Esophagus squamous epithelium (tissue), 5 donors: ENCODE measurements at places on chromosomes 1 and 21.

GRCh38 chr1:227225715-227226346 is 92.5 kb downstream of the CDC42BPA start:
- no peak for DNase-seq

- DNase-seq = no peak
These were observed 43.4 kb downstream of the IGSF5 start for GRCh38 chr21:39788383-39788782.

GRCh38 chr1:183893561-183894289 is 88.8 kb downstream of the RGL1 start:
- no peak for DNase-seq

DNA sequence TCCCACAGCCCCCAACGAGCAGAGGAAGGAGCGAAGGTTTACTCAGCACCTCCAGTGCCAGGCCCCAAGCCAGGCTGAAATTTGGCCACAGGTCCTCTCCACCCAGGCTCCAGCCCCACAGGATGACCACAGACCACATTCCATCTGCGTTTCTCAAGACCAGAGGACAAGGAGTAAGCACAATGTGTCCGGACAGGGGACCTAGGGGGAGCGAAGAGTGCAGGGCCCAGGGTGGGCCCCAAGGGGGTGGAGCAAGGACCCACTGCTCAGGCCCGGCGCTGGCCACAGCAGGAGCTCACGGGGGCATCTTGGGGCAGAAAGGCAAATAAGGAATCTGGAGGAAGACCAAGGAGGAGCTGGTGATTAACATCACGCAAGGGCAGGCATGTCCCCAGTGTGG is 100.5 kb downstream of the NPHP4 start:
- no peak for DNase-seq

DNA sequence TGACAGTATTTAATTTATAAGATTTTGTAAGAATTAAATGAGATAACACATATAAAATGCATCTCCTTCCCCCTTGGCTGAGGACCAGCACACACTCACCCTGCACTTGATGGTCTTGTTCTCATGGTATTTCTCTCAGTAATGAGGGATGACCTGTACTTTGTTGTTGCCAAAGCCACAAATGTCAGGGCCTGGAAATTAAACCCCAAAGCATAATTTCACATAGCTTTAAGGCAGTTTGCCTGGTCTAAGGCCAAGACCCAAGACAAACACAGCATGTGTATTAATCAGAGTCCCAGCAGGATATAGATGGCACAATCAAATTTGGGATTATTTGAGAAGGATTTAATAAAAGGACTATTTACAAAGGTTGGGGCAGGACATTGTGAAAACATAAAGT is 48.6 kb upstream of the EPS15 start:
- DNase-seq = no peak

- no peak for DNase-seq
These were observed 112.5 kb upstream of the GFI1 start for GRCh38 chr1:92599184-92599583.

DNA sequence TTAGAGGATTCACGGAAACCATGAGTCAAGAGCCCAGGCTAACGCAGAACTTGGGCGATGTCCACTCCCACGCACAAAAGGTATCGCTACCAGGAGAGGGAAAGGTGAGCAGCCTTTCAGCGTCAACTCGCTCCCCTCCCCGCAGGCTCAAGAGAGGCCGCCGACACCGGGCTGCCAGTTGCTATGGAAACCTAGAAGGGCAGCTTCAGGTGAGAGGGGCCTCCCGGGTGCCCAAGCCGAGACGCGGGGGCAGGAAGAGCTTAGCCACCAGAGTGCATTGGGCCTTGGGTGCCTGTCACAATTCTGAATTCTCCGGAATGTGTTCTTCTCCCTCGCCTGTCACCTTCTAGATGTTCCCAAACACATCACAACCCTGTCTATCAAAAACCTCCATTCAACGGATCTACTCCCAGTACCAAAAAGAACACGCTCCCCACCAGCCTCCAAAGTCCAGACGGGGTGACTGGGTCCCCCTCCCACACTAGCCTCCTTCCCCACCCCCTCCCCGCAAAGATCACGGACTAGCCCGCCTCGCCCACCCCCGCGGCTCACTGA is 694 bp downstream of the MEAF6 start:
- no peak for DNase-seq

DNA sequence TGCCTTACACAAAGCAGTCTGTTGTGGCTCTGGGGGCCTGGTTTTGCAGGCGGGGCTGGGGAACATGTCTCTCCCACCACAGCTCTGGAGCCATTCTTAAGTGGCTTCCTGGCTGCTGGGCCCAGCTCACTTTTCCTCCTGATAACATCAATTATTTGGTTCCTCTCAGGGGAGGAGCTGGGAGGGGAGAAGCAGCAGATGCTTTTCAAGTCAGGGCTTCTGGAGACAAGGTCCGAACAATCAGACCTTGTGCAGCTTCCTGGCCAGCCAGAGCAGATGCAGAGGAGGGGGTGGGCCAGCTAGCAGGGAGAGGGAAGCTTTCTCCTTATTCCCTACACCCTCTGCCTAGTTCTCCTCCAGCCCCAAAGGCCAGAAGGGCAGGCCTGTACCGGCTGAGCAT is 3.7 kb upstream of the PAQR6 start:
- no peak for DNase-seq

GRCh38 chr1:23537296-23537973 is 6.4 kb upstream of the E2F2 start:
- no peak for DNase-seq

DNA sequence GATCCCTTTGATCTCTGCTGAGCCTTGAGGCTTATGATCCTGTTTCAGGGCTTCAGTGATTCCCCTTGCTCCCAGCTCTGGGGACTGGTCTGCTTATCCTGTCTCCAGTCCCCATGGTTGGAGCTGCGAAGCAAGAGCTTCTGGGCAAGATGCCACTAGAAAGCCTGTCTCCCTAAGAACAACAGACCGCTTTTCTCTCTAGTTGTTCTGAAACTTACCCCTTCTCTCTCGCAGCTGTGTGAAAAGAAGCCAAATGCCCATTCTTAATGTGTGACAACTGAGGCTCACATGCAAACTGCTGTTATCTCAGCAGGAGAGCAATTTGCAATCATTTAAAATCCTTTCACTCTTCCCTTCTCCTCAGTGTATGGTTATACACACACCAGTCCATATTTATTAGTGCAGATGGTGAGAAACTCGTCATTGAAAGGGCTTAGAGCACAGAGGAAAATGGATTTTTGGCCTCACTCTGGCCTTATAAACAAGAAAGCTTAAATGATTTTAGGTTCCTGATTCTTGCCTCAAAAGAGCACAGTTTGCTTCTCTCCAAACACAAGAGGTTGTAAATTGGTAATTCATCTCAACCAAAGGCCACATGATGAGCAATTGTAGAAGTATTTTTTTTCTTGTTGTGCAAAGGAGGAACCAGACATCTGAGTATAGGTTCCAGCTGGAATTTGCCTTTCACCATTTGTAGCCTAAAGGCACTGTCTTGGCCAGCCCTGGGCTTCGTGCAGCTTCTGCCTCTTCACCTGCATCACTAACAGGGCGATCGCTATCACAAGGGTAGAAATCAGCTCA is 179.2 kb upstream of the LMO4 start:
- no peak for DNase-seq

GRCh38 chr21:36547464-36547863 is 67.5 kb upstream of the CLDN14 start:
- no peak for DNase-seq

DNA sequence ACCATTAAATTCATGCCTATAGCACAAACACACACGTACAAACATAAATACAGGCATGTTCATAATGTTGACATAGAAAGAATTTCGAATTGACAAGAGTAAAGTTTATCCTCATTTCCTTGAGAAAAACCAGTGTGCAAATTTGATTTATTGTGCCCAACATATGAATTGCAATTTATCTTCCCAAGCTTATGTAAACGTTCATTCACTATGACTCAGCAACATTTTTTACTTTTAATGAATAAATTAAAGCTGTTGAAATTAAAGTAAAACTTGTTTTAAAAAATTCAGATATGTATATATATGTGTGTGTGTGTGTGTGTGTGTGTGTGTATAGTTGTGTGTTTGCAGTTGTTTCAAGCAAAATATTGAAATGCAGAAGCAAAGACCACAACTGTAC is 1067.9 kb downstream of the BRINP3 start:
- DNase-seq = no peak

DNA sequence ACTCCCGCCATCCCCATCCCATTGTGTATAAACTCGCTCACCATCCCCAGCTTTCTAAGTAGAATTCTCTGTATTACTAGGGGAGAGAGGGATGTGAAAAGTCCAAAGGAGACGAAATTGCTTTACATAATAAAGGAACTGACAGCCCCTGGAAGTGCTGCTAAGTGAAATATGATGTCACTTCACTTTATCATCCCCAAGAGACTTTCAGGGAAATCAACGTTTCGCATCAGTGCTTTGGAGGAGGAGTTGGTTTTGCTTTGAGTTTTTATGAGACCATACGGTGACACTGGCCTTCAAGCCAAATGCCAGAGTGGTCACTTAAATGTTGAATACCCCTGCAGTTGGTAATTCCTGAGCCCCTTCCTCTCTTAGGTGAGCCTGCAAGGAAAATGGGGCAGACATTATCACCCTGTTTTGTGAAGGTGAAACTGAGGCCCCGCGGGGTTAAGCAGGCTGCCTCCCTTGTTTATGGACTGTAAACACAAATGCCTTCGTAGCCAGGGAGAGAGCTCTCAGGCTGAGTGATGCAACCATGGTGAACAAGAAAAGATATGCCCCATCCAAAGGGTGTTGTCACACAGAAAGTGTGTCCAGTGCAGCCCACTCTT is 58.4 kb upstream of the KAZN start:
- no peak for DNase-seq
